Psoas muscle (tissue), 8 donors: ENCODE measurements at places on chromosomes 5 and 9.
A peak's percentile ranks its signal among the peaks of the same experiment; 100 is the strongest.

- H3K27ac ChIP-seq, result no peak overlapping the region
- H3K4me1 ChIP-seq, result peaks cover 8% of the 10 kb centered on the region
- H3K27me3 ChIP-seq, result no peaks in the 10 kb centered on the region
- no peak overlapping the region for H3K4me3 ChIP-seq
- no peaks in the 10 kb centered on the region for H3K36me3 ChIP-seq
- no peak for DNase-seq
These were observed 242.5 kb downstream of the MLLT3 start for GRCh38 chr9:20379804-20380225.

- peaks cover 10% of the 10 kb centered on the region for H3K4me1 ChIP-seq
- H3K27ac ChIP-seq, result no peak overlapping the region
- no peaks in the 10 kb centered on the region for H3K27me3 ChIP-seq
- no peaks in the 10 kb centered on the region for H3K36me3 ChIP-seq
- DNase-seq, result no peak
These were observed 201.8 kb downstream of the CD180 start for GRCh38 chr5:66994790-66995189.

DNA sequence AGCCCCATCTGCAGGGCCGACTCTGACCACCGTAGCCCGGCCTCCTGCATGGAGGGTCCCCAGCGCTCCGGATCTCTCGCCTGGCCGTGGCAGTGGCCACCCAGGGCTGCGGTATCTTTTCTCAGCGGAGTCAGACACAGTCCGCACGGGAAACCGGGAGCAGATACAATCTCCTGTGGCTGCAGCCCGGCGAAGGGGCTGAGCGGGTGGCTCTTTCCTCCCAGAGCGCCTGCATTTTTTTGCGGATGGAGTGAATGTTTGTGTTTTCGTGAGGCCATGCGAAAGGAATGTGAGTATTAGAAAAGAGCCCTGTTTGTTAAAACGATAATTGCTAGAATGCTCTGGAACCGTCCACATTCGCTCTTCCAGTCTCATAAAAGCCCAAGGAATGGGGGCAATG lies 53.4 kb upstream of the PTCH1 start:
- H3K36me3 ChIP-seq, result no peaks in the 10 kb centered on the region
- H3K4me1 ChIP-seq, result no peaks in the 10 kb centered on the region
- DNase-seq, result no peak
- peak overlapping the region; percentile 34 for H3K4me3 ChIP-seq
- H3K27me3 ChIP-seq, result no peaks in the 10 kb centered on the region
- no peak overlapping the region for H3K27ac ChIP-seq

- H3K27me3 ChIP-seq, result no peaks in the 10 kb centered on the region
- no peaks in the 10 kb centered on the region for H3K4me1 ChIP-seq
- no peaks in the 10 kb centered on the region for H3K36me3 ChIP-seq
- no peak overlapping the region for H3K4me3 ChIP-seq
These were observed 292.7 kb upstream of the NREP start for GRCh38 chr5:112049738-112050137.

GRCh38 chr9:92132501-92132900 lies 17.3 kb upstream of the SPTLC1 start:
- no peaks in the 10 kb centered on the region for H3K27me3 ChIP-seq
- no peak for DNase-seq
- no peaks in the 10 kb centered on the region for H3K4me1 ChIP-seq

DNA sequence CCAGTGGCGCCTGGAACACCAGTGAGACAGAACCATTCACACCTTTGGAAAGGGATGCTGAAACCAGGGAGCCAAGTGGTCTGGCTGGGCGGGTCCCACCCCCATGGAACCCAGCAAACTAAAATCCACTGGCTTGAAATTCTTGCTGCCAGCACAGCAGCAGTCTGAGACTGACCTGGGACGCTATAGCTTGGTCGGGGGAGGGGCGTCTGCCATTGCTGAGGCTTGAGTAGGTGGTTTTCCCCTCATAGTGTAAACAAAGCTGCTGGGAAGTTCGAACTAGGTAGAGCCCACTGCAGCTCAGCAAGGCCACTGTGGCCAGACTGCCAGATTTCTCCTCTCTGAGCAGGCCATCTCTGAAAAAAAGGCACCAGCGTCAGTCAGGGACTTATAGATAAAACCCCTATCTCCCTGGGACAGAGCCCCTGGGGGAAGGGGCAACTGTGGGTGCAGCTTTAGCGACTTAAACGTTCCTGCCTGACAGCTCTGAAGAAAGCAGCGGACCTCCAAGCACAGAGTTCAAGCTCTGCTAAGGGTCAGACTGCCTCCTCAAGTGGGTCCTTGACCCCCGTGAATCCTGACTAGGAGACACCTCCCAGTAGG lies 42.0 kb upstream of the FKTN start:
- peaks cover 48% of the 10 kb centered on the region for H3K36me3 ChIP-seq
- H3K4me3 ChIP-seq, result no peak overlapping the region
- no peak for DNase-seq

- DNase-seq, result no peak
- H3K27me3 ChIP-seq, result no peaks in the 10 kb centered on the region
- H3K4me3 ChIP-seq, result no peak overlapping the region
- no peak overlapping the region for H3K27ac ChIP-seq
- peaks cover 5% of the 10 kb centered on the region for H3K4me1 ChIP-seq
These were observed 47.7 kb downstream of the AMBP start for GRCh38 chr9:114030364-114030763.

- H3K27ac ChIP-seq, result peak overlapping the region; percentile 99
- H3K4me1 ChIP-seq, result peaks cover 77% of the 10 kb centered on the region
- H3K27me3 ChIP-seq, result no peaks in the 10 kb centered on the region
These were observed 12.9 kb downstream of the NFIB start for GRCh38 chr9:14301006-14301405.

GRCh38 chr9:38386319-38386895 lies 6.1 kb upstream of the ALDH1B1 start:
- peak overlapping the region; percentile 78 for H3K27ac ChIP-seq
- H3K36me3 ChIP-seq, result no peaks in the 10 kb centered on the region
- no peaks in the 10 kb centered on the region for H3K27me3 ChIP-seq
- no peak overlapping the region for H3K4me3 ChIP-seq

DNA sequence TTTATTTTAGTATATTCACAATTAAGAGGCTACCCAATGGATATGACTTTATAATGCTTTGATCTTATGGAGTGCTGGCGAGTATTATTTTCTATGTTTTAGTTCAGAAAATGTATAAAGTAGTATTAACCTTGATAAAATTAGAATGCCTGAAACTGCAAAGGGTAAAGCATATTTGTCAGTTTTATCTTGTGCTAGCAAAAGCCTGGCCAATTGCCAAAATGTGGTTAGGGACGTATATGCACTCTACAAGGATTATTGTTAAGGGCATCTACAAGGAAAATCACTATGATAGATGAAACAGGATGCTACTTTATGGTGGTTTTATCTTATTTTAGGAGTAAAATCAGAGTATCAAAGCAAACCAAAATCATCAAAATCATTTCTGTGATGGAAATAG lies 281.7 kb downstream of the CCDC171 start:
- no peaks in the 10 kb centered on the region for H3K27me3 ChIP-seq
- H3K4me3 ChIP-seq, result no peak overlapping the region
- DNase-seq, result no peak
- no peak overlapping the region for H3K27ac ChIP-seq

GRCh38 chr9:94807556-94807955 lies 81.1 kb downstream of the AOPEP start:
- peaks cover 36% of the 10 kb centered on the region for H3K4me1 ChIP-seq
- peak overlapping the region; percentile 75 for H3K27ac ChIP-seq
- no peak for DNase-seq

- no peaks in the 10 kb centered on the region for H3K27me3 ChIP-seq
- H3K4me3 ChIP-seq, result no peak overlapping the region
- no peaks in the 10 kb centered on the region for H3K36me3 ChIP-seq
- H3K27ac ChIP-seq, result no peak overlapping the region
- no peaks in the 10 kb centered on the region for H3K4me1 ChIP-seq
- DNase-seq, result no peak
These were observed 505.1 kb downstream of the CDH12 start for GRCh38 chr5:22348027-22348426.

GRCh38 chr9:125626187-125626586 lies 80.8 kb downstream of the MAPKAP1 start:
- H3K27me3 ChIP-seq, result no peaks in the 10 kb centered on the region
- no peak overlapping the region for H3K27ac ChIP-seq
- H3K4me3 ChIP-seq, result no peak overlapping the region
- DNase-seq, result no peak
- peaks cover 26% of the 10 kb centered on the region for H3K4me1 ChIP-seq

GRCh38 chr9:97431549-97432143 lies 19.8 kb downstream of the TDRD7 start:
- no peak for DNase-seq
- no peaks in the 10 kb centered on the region for H3K4me1 ChIP-seq
- H3K27me3 ChIP-seq, result no peaks in the 10 kb centered on the region
- no peak overlapping the region for H3K4me3 ChIP-seq
- no peak overlapping the region for H3K27ac ChIP-seq

- no peak for DNase-seq
- H3K27me3 ChIP-seq, result no peaks in the 10 kb centered on the region
- peaks cover 21% of the 10 kb centered on the region for H3K36me3 ChIP-seq
- H3K4me3 ChIP-seq, result no peak overlapping the region
These were observed 92.0 kb downstream of the DCP2 start for GRCh38 chr5:113068559-113068958.

DNA sequence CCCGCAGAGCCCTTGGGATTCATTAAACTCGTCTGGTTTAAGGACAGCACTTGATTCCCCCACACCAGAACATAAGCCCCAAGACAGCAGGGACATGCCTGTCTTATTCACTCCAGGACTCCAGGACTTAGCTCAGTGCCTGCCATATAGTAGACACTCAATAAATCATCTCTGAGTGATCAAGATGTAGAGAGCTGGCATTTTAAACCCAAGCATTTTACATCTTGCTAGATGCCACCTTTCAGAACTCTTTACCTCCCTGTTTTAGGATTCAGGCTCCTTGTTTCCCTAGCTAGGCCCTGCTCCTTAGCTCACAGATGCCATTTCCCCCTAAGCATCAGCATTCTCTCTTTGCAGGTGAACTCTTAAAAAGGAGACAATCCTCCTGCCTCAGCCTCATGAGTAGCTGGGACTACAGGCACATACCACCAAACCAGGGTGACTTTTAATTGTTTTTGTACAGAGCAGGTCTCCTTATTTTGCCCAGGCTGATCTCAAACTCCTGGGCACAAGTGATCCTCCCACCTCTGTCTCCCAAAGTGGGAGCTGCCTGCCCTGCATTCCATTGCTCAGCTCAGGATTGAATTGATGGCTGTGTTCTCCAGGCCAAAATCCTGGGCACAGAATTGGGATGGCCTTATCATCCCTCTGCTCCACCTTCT lies 32.0 kb upstream of the CPEB4 start:
- no peaks in the 10 kb centered on the region for H3K36me3 ChIP-seq
- H3K4me3 ChIP-seq, result no peak overlapping the region
- no peaks in the 10 kb centered on the region for H3K27me3 ChIP-seq
- DNase-seq, result no peak

GRCh38 chr5:146440870-146441495 lies 6.2 kb upstream of the TCERG1 start:
- no peaks in the 10 kb centered on the region for H3K27me3 ChIP-seq
- peaks cover 5% of the 10 kb centered on the region for H3K4me1 ChIP-seq
- no peak overlapping the region for H3K4me3 ChIP-seq
- no peak for DNase-seq
- peak overlapping the region; percentile 69 for H3K27ac ChIP-seq
- H3K36me3 ChIP-seq, result no peaks in the 10 kb centered on the region

DNA sequence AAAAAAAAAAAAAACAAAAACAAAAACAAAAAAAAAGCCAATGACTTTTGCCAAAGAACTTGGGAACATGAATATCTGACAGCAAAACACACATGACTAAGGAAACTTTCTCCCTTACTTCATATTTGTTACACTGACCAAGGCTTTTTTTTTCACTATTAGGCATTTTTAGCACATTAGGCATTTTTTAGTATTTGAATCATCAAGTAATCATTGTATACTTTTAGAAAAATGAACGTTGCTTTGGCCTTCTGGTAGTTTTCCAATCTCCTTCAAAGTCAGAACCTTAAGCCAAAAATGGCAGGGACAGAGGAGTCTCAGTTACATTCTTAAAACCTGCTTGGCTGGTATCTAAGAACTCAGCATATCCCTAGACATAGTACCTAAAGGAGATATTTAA lies 19.3 kb downstream of the NREP start:
- peak overlapping the region; percentile 31 for H3K27ac ChIP-seq
- no peak for DNase-seq
- no peaks in the 10 kb centered on the region for H3K27me3 ChIP-seq
- peaks cover 78% of the 10 kb centered on the region for H3K4me1 ChIP-seq
- H3K36me3 ChIP-seq, result no peaks in the 10 kb centered on the region

GRCh38 chr5:54156577-54156976 lies 153.8 kb downstream of the ARL15 start:
- H3K36me3 ChIP-seq, result no peaks in the 10 kb centered on the region
- no peak overlapping the region for H3K27ac ChIP-seq
- H3K27me3 ChIP-seq, result no peaks in the 10 kb centered on the region
- H3K4me1 ChIP-seq, result no peaks in the 10 kb centered on the region
- no peak for DNase-seq

DNA sequence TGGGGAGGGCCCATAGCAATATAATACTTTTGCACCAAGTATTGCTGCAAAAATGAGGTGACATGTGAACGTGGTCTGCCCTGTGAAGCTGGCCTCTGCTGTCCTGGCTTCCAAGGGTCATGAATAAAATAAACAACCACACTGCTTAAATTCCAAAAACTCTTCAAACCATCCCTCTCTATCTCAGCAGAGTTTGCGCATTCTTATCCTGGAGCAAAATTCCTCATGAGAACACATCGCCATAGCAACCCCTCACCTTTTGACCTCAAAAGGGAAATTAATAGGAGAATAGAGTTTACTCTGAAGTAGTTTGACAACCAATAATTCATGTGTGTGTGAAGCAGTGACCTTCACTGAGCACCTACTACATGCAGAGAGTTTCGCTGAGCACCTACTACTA lies 342.9 kb downstream of the SPOCK1 start:
- H3K4me1 ChIP-seq, result no peaks in the 10 kb centered on the region
- H3K27me3 ChIP-seq, result no peaks in the 10 kb centered on the region
- H3K36me3 ChIP-seq, result no peaks in the 10 kb centered on the region

DNA sequence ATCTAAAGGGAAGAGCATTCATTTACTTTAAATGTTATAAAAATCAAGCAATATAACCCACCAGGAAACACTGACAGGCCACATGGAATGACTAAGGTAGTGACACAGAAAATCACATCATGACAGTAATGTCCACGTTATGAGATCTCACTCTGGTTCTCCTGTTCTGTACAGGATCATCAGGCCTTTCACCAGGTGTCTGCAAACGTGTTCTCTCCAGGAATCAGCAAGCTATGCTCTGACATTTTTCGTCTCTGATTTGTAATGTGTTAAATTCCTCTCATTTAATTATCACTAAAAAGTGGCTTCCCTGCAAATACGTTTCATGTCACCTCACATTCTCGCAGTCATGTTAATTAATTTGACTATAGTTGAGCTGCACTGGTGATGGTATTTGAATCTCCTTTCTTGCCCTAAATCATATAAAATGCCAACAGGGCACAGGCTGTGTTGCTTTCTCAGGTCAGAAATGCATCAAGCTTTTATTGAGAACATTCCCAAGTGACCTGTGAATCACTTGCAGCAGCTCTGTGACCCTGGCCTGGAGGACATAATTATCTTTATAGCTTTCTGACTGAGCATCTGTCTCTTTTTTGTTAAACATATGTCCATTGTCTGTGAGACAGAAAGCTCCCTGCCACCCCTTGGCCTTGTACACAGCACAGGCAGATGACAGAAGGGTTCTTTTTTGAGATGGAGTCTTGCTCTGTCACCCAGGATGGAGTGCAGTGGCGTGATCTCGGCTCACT lies 196.2 kb downstream of the DIRAS2 start:
- no peaks in the 10 kb centered on the region for H3K4me1 ChIP-seq
- no peak overlapping the region for H3K4me3 ChIP-seq
- H3K27me3 ChIP-seq, result no peaks in the 10 kb centered on the region
- no peak overlapping the region for H3K27ac ChIP-seq
- H3K36me3 ChIP-seq, result no peaks in the 10 kb centered on the region
- DNase-seq, result no peak
